GM10248 (cell line): ENCODE measurements at places on chromosomes 7 and 10.
A peak's percentile ranks its signal among the peaks of the same experiment; 100 is the strongest.

DNA sequence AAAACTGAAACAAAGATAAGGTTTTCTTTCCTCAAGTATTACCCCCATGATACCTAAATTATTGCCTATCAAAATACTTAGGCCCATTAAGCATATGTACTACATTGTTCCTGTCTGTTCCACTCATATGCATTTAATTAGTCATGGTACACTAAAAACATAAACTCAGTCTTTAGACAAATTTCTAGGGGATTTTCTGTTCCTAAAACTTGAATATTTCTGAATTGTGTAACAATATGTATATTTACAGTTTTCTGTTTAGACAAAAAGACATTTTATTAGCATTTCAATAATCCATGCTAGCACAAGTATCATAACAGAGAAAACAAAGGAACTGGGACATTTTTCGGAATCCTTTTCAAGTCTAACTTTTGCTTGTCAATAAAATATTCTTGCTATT lies 234.2 kb downstream of the CRPPA start:
- no peak for DNase-seq

DNA sequence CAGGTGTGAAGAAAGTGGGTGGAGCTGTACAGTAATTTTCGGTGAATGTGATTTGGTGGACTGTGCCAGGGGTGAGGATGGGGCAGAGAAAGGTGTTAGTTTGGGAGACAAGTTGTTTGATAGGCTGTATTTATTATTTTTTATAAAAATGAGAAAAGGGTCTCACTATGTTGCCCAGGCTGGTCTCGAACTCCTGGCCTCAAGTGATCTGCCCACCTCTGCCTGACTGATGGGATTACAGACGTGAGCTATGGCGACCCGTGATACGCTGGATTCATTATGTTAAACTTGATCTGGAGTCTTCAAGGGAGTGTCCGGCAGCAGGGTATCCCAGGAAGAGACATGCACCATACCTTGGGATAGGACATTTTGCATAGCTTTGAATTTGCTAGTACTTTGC lies 1.3 kb downstream of the KAT6B start:
- no peak for DNase-seq

DNA sequence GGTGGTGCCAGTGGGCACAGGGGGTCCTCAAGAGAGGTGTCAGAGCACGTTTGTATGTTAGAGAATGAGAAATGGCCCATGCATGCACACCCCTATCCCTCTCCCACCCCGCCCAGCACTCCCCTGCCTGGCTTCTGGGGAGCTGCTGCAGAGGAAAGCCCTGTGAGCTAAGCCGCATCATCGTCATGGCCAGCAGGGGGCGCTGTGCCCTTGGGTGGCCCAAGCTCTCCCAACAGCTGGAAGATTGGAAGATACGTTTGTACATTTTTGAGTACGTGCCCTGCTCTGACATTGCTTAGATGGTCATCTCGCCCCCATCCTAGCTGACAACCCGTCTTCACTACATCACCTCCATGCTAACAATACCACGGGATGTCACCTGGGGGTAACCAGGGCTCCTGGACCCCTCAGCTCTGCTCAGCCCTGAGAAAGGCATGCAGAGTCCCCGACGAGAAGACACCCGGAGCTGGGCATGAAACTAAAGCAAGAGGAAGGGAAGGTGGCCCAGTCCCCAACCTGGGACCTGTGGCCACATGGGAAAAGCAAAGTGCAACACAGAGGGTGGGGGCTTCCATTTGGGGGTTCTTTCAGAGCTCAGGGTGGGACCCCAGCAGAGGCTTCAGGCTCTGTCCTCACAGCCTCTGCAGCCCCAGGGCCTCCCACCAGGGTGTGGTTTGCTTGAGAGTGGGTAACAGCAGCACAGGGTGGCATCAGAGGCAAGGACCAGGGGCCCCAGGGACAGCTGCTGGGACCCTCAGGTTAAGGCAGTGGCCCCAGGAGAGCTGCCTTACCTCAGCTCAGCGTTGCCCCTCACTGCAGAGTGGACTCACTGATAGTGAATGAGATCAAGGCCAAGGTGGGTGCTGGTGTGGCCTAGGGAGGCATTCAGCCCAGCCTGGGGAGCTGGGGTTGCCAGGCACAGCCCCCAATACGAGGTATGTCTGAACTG lies 136.6 kb downstream of the PTPN20 start:
- DNase-seq = peak; percentile 78

- DNase-seq = no peak
Observed at GRCh38 chr7:30434140-30434799, 44.3 kb downstream of the NOD1 start.

- no peak for DNase-seq
Observed at GRCh38 chr10:22536620-22537019, 177.8 kb downstream of the PIP4K2A start.

- no peak for DNase-seq
Observed at GRCh38 chr7:20532890-20533289, 82.6 kb upstream of the ABCB5 start.

DNA sequence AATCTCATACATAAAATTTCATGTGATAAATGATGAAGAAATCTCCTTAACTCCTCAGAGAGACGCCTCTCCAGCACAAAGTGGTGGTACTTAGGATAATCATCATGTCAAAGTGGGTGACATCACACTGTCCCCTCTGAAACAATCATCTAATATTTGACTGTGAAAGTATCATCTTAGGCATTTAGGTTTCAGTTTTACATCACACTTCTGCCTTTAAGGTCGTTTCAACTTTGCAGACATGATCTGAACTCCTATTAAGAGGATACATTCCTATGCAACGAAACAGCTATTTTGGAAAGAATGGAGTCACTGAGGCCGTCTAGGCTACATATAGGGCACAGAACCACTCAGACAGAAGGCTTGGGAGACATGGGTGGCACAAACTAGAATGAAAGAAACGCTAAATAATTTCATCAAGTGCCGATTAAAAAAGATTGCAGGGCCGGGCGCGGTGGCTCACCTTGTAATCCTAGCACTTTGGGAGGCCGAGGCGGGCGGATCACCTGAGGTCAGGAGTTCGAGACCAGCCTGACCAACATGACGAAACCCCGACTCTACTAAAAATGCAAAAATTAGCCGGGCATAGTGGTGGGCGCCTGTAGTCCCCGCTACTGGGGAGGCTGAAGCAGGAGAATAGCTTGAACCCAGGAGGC lies 2.0 kb downstream of the VOPP1 start:
- DNase-seq = peak; percentile 69

DNA sequence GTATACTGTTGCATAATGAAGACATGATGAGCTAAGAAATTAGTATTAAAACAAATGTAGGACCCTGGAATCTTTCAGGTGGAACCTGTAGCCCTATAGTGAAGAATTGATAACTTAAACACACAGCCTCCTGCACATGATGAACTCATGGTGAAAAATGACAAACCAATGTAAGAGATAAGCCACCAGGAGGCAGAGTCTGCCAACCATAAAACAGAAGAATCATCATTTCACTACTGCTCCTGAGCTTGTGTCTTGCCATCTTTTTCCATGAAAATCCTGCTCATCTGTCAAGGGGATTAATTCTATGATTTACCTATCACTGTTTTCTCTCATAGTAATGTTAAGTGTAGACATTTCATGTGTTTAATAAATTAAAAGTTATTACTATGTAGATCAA lies 363.9 kb downstream of the MALRD1 start:
- DNase-seq = no peak

- no peak for DNase-seq
Observed at GRCh38 chr10:70858759-70859158, 29.6 kb downstream of the PCBD1 start.

GRCh38 chr7:137343281-137343841 lies at the start of gene PTN:
PTN (minus strand) TSS chr7:137343733; CDS start chr7:137254973, 88,760 bp downstream.
- DNase-seq = no peak

GRCh38 chr10:50551894-50552293 lies 71.9 kb downstream of the SGMS1 start:
- no peak for DNase-seq

GRCh38 chr7:154918266-154918665 lies 84.7 kb downstream of the PAXIP1 start:
- DNase-seq = no peak

GRCh38 chr7:150903606-150904005 lies 51.3 kb downstream of the AOC1 start:
- DNase-seq = peak; percentile 6

DNA sequence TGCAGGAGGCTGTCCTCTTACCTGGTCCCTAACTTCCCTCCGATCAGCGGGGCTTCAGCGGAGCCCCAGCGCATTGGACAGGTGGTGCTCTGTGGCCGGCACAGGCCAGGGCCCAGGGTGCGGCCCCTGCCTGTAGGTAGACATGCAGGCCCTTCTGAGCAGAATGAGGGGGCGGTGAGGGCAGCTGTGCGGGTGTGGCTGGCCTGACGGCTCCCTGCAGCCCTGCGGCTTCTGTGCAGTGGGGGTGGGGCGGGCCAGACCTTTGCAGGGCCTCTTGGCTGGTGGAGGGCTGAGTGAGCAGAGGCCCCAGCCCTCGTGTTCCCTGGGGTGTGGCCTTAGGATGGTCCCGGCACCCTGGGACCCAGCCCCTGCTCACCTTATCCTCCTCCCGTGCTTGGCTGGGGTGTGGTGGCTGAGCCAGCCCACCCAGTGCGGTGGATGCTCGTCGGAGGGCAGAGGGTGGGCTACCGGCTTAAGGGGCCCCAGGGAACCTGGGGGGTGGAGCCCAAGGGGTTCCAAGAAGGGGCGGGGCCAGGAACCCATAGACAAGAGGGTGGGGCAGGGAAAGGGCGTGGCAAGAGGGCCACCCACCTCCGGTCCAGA lies 175.2 kb upstream of the TNRC18 start:
- DNase-seq = peak; percentile 55

- DNase-seq = no peak
Observed at GRCh38 chr10:16700331-16700730, 116.9 kb downstream of the RSU1 start.

GRCh38 chr10:76784076-76784475 lies 853.5 kb downstream of the KCNMA1 start:
- no peak for DNase-seq

DNA sequence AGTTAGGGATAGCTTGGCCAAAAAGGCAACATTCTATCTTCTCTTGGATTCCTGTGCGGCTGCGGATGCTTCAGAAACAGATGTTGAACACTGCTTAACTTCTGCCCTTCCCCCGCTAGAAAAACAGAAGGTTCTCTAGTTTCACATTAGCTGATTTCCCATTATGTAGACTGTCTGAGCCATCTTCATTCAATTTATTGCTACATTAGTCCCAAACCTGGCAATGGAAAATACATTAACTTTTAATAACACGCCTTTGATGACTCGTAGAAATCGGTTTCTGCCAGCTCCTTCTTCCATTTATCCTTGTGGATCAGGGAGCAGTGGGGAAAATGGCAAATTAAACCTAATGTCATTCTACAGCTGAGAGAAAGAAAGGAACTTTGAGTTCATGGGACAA lies 119.9 kb downstream of the SLC16A9 start:
- DNase-seq = no peak

- DNase-seq = no peak
Observed at GRCh38 chr7:34143402-34143801, 238.1 kb downstream of the BMPER start.

GRCh38 chr10:55224007-55224781 lies 423.2 kb upstream of the PCDH15 start:
- no peak for DNase-seq

DNA sequence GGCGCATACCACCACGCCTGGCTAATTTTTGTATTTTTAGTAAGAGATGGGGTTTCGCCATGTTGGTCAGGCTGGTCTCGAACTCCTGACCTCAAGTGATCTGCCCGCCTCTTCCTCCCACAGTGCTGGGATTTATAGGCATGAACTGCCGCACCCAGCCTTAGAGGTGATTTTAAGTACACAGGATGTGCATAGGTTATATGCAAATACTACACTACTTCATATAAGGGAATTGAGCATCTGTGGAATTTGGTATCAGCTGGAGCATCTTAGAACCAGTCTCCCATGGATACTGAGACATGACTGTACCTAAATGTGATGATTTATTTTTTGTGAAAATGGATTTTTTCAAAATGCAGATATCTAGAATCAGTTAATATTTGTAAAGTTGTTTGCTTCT lies 21.1 kb downstream of the WAC start:
- DNase-seq = no peak

DNA sequence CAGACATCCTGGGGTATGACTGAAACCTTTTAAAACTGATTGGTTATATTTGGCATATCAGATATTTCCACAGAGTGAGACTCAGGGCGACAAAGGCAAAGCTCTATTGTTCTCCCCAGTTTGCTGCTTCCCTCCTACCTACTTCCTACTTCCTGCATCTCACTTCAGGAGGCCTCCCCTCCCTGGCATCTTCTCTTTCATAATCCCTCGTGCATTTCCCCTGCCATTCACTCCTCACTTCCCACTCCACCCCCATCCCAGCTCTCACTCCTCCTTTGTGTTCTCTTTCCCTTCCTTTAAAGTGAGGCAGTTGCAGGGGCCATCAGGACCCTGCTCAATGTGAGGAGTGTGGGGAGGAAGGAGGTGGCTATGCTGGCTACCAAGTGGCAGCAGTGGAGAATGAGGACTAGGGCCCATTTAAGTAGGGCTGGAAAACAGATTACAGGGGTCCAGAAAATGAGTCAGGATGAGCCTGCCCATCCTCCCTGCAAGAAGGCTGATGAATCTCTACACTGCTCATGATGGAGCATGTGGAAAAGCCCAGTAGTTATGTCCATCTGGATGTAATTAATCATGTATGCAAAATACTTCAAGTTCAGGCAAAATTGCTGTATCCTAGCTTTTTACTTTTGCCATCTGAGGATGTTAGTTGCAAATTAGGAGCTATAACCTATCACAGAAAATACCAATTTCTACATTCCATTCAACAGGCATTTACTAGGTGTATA lies 311.8 kb upstream of the IMMP2L start:
- no peak for DNase-seq

DNA sequence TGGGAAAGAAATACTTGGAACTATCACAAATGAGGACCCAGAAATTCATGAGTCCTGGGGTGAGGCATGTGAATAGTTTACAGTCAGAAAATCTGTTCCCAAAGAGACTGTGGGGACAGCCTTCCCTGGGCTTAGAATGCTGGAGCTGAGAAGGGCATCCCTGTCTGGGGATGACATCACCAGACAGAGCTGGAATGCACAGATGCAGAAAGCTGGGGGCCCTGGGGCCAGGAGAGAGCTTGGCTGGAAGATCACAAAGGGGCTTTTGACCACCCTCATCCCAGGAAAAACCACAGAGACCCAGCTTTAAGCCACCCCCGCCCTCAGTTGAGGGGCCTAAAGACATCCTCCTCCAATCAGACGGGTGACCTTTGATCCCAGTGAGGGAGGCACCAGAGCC lies 264.5 kb downstream of the PLXNA4 start:
- DNase-seq = no peak

- DNase-seq = no peak
Observed at GRCh38 chr10:68463365-68464093, 8.2 kb downstream of the DNA2 start.

GRCh38 chr7:36084485-36085091 lies 68.5 kb upstream of the EEPD1 start:
- no peak for DNase-seq

DNA sequence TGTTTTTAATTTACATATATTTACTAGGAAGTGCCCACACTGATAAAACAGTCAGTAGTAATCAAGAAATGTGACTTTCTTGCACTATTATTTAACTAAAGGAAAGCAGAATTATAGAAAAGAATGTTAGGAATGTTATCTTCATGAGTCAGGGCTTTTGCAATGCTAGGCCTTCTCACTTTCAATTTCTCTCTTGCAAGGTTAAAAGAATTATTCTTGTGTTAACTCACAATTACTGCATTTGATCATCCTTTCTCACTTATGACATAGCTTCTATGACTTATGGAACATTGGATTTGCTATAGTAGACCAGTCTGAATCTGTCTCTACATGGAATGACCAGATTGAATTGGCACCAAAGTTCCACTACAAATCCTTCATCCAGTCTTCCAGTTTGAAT lies 192.4 kb downstream of the SDK1 start:
- no peak for DNase-seq
